ENCODE measurements at places on chromosomes 3 and 15.

GRCh38 chr3:53144862-53145712, 14.9 kb upstream of the RFT1 start:
- DNase-seq = no peak

DNA sequence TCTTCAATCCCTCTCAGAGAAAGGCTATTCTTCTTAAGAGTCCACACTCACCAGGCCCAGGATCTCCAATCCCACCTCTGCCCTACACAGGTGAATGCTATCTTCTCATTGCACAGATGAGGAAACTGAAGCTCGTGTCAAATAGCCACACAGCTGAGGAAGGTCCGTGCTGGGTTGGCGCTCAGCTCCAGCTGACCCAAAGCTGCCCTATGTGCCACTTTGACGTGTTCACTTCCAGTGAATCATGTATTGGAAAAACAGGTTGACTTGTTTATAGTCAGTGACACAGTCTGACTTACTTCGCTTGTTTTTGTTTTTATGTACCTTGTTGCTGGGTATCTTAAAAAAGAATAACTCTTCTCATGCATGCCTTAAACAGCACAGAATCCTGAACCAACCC, 32.4 kb upstream of the ALDH1A3 start:
- DNase-seq = no peak

DNA sequence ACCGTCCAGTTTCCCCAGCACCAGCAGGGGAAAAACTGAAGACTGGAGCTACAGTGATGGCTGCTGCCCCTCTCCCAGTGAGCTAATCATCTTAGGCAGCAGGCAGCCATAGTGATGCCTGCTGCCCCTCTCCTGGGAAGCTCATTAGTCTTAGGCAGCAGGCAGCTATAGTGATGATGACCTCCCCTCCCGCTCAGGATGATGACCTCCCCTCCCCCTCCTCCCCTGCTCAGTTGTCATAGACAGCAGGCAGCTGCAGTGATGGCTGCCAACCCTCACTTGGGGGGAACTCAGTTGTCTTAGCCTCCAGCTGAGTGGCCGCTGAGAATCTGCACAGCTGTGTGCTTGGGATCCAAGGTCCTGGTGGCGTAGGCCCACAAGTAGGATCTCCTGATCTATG, 80.9 kb upstream of the MANF start:
- no peak for DNase-seq

DNA sequence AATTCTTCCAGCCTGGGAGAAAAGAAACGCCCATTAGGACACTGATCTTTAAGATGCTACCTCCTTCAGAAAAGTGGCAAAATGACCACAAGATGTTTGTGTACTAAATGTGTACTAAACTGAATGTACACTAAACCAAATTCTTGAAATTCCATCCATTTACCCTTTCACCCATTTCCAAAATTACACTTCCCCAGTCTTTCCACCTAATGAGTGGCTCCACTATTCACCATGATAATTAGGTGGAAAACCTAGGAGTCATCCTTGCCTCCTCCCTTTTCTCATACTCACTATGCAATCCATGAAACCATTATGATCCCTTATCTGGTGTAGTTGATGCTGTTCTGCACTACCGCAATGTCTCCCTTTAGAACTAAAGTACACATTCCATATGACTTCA, 452.1 kb upstream of the THBS1 start:
- no peak for DNase-seq

DNA sequence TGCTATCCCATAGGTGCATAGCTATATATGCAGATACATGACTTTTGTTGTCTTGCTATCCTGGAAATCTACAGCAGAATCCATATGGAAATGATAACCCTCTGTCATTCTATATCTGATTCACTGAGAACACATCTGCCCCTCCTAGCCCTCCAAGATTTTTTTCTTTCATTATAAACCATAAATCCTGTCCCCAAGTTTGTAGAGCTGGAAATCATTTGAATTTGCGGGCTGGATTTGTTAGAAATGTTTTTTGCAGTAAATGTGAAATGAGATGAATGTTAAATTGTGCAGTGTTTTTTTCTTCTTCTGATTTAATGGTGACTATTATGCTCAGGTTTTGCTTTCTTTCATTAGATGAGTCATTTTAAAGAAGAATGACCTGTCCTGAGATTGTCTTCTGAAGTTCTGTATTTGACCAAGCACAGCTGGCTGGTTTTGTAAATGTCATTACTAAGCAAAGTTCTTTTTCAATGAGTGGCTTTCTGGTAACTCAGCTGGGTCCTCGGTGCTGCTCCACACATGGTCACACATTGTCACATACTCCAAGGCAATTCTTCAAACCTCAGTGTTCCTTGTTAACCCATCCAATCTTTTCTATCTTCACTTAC, 25.3 kb upstream of the ABHD17C start:
- peak; percentile 89 for DNase-seq

- no peak for DNase-seq
Observed at GRCh38 chr3:179174316-179174715, 26.2 kb downstream of the PIK3CA start.

- DNase-seq = peak; percentile 90
Observed at GRCh38 chr3:55484801-55485791, 2.0 kb downstream of the WNT5A start.

DNA sequence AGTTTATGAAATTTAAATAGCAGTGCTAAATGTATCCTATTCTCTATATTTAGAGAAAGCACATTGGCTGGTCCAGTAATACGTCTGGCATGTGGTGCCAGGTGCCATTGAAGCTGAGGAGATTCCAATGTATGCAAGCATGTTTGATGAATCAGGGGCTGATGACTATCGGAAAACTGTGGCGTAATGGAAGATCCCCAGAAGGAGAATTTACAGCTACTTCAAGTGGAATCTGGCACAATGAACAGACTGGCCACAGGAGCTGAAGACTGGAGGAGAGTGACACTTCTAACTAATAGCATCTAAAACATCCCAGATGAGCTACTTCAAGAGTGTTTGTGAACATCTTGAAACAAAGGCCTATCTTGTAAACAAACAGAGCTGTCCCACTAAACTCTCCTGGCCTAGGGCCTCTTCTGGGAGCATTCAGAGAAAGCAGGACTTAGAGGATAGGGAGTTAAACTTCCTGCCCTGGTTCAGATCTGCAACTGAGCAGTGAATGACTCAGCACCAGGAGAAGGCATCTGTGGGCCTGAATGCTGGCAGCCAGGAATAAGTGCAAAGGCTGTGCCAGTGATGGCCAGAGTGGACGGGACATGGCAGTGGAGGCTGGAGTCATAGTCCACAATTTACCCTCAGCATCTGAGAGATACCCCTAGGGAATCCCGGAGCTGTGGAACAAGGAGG, 15.2 kb upstream of the ACTC1 start:
- DNase-seq = peak; percentile 96

DNA sequence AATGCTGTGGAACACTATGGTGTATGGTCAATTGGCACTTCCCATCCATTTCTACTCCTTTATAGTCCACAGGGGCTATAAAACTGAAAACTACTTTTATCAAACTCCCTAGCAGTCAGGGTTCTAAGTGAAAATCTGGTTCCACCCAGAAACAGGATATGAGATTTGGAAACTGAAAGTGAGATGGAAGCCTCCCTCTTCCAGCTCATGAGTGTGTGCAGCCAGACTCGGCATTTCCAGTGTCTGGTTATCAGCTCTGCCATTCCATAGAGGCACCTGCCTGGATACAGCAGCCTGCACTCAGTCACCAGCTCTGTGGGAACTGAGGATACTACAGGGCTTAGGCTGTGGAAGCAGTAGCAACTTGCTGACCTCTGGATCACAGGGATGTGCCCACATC, 14.7 kb upstream of the PLA2G4F start:
- no peak for DNase-seq

- DNase-seq = no peak
Observed at GRCh38 chr3:126696701-126697267, 7.3 kb upstream of the CHCHD6 start.

DNA sequence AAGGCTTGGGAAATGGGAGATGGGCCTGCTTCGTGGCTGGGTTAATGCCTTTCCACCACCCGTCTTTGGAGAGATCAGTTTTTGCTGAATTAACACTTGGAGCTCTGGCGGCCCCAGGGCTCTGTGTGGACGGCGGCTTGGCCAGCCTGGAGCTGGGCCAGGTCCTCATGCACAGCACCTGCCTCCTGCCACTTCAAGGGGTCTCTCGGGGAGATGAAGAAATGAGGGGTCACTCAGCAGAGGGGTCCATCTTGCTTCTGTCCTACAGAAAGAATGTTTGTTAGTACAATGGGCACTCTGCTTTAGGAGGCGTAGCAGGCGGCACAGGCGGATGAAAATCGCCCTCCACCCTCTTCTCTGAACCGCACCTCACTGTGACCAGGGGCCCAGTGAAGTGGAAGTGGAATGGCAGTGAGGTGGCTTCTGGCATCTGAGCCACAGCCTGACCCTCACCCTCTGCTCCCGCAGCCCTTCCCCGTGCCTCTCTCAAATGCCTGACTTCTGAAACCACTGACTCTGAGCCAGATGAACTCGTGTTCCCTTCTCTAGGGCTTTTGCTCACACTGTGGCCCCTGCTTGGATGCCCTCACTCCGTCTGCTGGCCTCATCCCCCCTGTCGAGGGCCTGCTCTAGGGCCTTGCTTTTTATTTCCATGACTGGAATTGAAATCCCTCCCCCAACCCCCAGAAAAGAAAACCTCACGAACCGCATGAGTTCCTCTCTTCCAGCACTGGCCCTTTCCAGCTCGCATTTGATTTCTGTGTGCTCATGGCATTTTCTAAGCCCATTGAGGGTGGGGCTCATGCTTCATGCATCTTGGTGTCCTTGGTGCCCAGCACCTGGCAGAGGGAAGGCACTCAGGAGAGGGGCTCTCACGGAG, 42.2 kb downstream of the CHDH start:
- peak; percentile 59 for DNase-seq

GRCh38 chr3:7392206-7392605, 531.3 kb downstream of the GRM7 start:
- no peak for DNase-seq

- DNase-seq = no peak
Observed at GRCh38 chr3:11405323-11405722, 133.1 kb downstream of the ATG7 start.

DNA sequence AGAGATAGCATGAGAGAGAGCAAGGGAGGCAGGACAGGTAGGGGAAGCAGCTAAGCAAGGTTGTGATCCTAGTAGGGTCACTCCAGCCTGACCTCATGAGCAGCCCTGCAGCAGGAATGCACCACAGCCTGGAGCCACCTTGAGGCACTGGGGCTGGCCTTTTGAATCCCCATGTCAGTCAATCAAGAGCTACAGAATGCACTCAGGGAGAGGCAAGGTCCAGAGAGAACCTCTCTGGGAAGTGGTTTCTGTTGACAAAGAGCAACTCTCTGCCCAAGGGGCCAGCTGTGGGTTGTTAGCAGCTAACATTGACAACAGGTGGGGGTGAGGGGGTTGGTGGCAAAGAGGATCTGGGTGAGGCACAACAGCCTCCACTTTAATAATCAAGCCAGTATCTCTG, 54.6 kb downstream of the TRANK1 start:
- no peak for DNase-seq

DNA sequence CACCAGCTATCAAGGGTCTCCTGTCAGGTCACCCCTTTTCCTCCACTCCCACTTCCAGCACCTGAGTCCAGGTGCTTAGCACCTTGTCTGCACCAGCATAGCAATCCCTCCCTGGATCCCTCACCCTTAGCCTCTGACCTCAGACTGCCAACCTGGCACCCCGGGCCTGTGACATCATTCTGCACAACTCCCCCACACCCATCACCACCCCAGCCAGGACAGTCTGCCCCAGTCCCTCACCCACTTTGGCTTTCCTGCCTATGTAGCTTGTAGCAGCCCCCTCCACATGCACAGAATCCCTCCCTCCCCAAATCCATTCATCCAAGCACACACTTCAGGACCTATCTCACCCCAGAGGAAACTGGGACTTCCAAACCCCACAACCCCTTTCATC, 819 bp upstream of the PLXNB1 start:
- DNase-seq = no peak

GRCh38 chr3:134592806-134593205, 58.0 kb downstream of the KY start:
- DNase-seq = no peak

DNA sequence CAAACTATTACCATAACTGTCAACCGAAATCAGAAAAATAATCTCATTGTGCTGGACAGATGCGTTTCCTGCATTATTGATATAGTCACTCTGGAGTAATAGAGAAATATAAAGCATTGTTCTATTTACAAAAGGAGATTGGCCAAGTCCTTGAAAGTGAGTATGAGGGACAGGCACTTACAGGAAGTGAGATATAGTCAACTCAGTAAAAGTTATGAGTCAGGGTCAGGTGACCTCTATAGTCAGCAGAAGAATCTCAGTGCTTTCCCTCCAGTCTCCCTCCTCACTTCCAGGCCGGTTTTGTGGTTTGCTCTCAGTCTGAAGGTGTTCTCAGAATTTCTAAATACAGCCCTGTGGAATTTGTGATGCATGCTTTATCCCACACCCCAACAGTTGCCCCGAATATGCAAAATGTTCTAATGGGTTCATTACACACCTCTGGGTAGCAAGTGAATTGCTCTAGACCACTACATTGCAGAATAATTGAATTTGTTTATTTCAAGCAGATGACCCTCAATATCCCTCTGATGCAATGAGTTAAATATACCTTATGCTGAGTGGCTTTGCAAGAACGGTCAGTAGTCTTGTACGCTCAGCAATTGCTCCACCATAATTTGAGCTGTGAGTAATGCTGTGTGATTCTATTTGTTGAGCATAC, 787.7 kb downstream of the MCTP2 start:
- peak; percentile 67 for DNase-seq

- DNase-seq = no peak
Observed at GRCh38 chr3:157520485-157521150, 17.4 kb upstream of the VEPH1 start.

GRCh38 chr3:132597660-132598059, 590 bp downstream of the ACKR4 start:
- no peak for DNase-seq

DNA sequence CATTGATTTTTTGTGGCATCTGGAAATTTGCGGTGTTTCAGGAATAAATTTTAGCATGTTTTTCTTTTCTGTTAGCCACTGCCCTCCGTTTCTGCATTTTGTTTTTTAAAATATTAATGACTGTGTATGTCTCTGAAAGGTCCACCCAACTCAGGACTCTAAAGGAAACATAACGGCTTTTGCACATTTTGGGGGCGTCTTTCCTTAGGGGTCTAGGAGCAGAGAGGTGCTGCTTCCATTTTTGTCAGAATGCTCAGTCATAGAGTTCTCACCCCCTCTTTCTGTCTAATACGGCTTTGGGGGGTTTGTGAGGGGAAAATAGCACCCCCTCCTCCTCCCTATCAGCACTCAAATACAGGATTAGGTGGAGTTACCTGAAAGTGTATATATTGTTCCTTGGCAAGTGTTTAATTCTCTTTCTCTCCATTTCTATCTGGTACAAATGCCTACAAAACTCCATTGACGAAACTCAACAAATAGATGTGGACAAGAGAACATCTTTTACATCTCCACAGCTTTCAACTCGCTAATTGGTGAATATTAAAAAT, 219.4 kb downstream of the MEIS2 start:
- DNase-seq = no peak

GRCh38 chr3:108453565-108453964, 56.8 kb downstream of the MYH15 start:
- peak; percentile 65 for DNase-seq

All from fibroblast of skin of abdomen (primary cell).